ENCODE measurements at places on chromosomes 3 and 15.

GRCh38 chr3:183460081-183461055, 31.9 kb upstream of the MCF2L2 start:
- DNase-seq: no peak

DNA sequence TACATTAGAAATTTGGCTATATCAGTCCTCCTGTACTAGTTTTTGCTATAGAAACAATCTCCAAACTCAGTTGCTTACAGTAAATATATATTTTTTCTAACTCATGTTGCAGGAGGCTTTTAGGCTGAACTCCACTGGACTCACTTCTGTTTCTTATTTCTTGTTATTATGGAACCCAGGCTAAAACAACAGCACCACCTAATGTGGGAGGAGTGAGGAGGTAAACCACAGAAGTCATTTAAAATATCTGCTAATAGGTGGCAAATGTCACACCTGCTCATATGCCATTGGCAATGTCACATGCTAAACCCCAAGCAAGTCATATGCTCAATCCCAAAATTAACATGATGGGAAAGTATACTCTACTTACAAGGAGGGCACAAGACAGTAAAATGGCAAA, 462.2 kb downstream of the PLOD2 start:
- DNase-seq: no peak

DNA sequence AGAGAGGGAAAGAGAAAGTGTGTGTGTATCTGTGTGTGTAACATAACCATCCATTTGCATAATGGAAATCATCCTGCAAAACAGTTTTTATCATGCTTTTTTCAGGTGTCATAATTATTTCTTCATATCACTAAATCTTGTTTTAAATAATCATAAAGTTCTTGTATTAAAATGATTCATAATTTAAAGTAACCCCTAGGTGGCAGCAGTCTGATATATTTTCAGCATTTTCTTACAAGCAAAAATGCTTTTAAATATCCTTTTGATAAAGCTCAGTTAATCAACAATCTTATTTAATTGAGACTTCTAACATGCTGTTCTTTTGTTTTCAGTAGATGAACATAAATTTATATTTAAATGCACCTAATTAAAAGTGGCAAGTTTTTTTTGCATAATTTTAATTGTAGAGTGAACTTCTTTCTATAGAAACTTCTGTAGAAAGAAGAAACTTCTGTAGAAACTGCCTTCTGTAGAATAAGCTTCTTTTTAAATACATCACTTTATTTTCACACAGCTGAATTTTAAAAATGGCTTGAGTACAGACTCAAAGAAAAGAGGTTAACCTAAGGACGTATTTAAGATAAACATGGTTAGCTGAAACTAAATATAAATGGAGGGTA, 72.5 kb downstream of the OPA1 start:
- no peak for DNase-seq

GRCh38 chr15:96303503-96304056, 26.9 kb upstream of the NR2F2 start:
- DNase-seq: no peak

DNA sequence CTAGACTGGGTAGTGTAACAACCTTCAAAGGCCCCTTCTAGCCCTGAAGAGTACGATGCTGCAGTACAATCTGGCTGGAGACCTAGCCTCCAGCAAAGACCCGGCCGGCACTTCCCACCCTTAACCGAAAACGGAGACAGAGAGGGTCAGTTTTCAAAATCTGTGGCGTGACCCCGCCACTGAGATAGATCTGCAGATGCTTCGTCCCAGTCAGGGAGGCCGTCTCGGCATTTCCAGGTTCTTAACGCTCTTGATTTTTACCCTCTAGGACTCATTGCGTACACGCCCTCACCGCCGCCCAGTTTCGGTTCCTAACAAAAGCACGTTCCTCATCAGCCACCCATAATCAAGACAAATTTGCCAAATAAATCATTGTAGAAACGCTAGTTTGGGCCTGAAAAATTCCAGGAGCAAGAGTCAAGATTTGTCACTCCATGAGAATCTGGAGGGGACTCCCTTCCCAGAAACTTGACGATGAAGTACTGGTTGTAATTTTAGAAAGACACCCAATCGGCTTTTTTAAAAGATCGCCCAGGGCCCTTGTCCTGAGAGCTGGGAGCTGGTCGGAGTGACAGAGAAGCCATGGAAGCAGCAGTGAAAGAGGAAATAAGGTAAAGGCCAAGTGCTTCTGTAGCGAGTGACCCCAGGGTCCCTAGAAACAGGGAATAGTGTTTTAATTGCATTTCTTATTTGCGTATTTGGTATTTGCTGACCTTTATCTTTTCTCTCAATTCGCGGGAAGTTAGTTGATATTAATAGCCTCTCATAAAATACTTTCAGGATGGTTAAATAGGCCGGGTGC, 868 bp upstream of the TMEM87A start:
- peak; percentile 64 for DNase-seq

DNA sequence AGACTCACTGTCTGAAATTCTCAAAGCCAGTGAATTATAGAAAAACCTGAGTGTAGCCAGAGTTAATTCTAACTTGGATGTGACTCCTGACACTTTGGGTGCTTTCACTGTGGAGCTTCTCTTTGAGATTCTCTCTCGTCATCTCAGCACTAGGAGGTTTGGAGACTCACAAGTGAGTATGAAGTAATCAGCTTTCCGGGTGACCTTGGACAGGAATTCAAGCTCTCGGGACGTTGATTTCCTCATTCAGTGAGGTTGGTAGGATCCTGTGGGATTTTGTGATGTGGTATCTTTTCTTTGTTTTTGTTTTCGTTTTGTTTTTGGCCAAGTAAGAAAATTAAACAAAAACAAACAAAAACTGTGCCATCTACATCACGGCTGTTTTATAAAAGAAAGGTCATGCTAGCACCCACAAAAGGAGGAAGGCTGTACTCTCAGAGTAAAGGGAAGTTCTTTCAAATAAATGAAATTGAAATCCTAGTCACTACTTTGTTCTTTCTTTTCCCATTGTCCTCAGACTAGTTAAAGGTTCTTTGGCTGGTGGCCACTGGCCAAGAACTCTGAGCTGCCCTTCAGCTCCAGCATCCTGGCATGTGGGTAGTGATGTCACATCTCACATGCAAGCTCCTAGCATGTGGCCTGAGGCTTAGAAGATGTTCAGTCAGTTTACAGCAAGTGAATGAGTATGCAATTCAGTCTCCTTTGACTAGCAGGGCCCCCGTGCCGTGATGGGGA, 263.3 kb upstream of the TPM1 start:
- no peak for DNase-seq

DNA sequence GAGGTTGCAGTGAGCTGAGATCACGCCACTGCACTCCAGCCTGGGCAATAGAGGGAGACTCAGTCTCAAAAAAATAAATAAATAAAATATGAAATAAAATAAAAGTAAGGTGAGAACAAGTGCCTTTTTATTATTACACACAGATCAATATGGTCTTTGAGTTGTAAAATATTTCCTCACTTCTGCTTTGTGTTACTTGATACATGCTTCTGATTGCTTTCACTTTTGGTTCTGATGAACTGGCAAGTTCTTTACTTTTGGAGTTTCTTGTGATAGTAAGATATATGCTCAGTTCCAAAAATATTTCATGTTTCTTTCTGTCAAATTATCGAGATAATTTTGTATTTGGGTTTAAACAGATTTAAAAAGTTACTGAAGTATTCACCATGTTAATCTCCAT, 16.6 kb upstream of the GYG1 start:
- DNase-seq: no peak

- no peak for DNase-seq
Observed at GRCh38 chr3:169658311-169658931, 5.1 kb downstream of the MECOM start.
